Femur (tissue), 1 donor: ENCODE measurements at places on chromosomes 16 and 17.

DNA sequence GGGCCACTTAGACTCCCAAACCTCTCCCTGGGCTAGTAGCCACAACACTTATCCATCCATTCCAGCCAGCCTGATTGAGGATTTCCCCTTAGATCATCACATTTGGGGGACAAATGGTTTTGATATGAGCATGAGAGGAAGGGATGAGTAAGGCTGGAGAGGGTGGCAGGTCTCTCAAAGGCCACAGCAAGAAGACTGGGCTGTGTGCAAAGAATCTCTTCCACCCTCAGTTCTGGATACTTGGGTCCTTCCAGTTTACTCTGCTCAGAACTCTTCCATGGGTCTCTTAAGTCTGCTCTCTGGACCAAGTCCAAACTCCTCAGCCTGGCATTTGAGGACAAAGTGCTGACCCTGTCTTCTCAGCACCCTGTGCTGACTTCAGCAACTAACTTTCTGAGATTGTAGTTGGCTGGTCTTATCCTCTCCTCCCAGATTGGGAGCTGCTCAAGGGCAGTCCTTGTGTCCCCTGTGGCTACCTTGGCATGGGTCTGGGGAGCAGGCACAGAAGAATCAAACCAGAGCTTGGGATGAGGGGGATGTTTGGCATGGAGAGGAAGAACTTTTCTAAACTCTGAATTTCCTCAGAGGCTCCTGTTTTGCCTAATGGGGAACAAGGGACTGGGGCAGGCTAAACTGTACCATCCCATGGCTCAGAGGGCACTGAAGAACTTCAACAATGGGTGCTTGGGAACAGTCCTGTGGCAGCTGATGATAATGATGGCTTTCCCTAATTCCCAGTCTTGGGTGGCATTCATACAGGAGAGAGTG is 3.1 kb upstream of the NFATC3 start:
- DNase-seq, result no peak

GRCh38 chr17:37134050-37134449 is 185.3 kb downstream of the AATF start:
- no peak for DNase-seq

- DNase-seq, result peak; percentile 66
These were observed 82.2 kb downstream of the TNRC6C start for GRCh38 chr17:78040440-78041385.

GRCh38 chr17:13474073-13474800 is 127.5 kb downstream of the HS3ST3A1 start:
- no peak for DNase-seq

DNA sequence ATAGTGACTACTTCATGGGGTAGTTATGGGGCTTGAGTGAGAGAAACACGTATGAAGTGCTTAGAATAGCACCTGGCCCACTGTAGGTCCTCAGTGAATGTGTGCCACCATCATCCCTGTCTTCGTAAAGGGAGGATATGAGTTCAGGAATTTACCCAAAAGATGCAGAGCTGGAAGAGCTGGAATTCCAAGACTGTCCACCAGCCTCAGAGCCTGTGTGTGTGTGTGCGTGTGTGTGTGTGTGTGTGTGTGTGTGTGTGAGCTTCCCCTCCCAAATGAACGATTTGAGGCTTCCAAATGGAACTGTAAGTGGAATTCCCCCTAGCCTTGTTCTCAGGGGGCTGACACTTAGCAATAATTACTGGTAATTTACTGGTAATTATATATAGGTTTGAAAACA is 27.3 kb downstream of the WFDC1 start:
- no peak for DNase-seq

DNA sequence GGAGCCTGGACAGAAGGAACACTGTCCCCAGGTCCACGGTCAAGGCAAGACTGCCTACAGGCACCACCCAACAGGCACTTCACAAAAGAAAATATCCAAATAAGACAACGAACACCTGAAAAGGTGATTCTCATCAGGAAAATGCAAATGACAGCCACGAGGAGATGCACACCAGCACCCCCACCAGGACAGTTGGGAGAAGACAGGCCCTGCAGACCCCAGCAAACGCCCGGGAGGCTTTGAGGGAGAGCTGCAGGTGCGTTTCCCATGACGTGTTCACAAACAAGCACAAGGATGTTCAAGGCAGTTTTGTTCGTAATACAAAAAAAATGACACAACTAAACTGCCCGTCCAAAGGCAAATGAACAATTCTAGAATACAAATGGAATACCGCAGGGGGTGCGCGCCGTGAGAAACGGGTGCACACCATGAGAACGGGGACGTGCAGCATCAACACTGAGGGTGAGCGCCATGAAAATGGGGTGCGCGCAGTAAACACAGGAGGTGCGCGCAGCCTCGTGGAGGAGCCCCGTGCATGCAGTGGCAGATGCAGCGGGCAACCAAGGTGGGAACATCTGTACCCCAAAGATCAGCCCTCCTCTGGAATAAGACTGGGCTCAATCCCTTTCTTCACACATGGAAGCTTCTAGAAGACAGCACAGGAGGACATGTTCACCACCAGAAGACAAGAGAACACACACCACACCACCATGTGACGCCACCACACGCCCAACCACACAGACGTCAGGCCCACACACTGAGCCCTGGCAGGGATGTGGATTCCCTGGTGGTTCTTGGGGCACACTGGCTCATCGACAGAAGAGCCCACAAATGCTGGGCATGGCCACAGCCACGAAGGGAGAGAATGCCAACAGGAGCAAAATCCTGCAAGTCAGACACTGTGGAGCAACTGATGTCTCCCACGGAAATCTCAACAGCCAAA is 91.2 kb downstream of the ZNF778 start:
- no peak for DNase-seq

DNA sequence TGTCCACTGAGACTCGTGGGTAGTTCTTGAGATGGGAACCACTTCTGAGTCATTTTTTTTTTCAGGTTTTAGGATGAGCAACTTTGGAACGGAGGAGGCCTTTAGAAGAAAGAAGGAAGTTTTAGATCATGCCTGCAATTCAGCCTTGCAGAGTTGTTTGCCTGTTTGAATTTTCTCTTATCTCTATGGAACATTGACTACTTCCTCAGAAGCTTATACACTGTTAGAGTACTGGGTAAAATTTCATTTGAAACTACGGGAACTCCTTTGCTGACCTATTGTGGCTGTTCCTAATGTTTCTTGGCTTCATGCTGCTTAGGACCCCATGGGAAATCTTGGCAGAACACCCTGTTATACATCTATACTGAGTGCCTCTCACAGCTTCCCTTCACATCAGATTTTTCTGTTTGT is 70.8 kb downstream of the MAP2K6 start:
- no peak for DNase-seq

DNA sequence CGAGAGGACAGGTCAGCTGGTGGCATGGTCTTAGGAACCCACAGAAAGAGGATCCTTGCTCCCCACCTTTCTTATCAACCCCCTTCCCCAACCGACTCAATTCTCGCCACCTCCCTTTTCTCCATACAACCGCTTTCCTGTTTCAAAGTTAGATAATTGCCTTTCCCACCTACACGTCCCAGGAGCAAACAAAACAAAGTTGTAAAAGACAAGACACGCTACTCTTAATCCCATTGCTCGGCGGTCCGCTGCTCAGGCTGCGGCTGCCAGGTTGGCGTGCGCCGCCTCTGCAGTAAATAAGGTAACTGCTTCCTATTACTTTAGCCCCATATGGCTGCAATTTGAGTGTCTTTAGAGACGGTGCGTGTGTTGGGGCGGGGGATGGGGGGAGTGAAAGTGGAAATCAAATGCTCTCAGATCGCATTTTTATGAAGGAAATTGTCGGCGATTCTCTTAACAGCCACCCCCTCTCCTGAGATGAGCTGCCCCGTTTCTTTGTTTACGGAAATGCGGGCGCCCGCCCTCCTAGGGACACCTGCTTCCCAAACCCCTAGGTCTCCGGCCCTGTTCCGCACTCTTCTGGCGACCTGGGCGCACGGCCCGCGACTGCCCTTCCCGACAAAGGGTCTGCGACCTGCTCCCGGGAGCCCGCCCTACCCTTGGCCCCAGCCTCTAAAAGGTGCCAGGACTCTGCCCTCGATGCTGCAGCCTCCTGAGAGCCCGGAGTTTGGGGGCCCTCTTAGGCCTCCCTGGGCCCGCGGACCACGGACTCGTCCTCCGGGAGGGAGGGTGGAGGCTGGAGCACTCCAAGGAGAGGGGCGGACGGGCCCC is 3.7 kb upstream of the CBX8 start:
- peak; percentile 75 for DNase-seq

DNA sequence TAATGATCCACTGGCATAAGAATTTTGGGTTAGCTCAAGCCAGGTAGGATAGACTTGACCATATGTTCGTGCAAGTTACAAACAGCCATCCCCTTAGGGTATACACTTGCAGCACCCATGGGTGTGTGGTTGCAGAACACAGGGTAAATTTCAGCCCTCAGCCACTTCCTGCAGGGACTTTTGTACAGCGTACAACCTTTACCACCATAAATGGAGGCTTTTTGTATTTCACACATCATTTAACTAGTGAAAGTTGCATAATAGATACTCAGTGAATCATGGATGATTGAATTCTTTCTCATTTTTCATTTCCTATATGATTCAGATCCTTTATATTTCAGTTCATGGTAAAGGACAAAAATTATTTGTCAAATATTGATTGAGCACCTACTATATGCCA is 473.9 kb downstream of the CDH13 start:
- no peak for DNase-seq
